ENCODE measurements at places on chromosomes 3 and 15. TPM values are rescaled to one million over a fixed set of nuclear protein-coding genes. Genes with fewer than 3 reads are reported as not detected.

The UBP1 gene
- 54.1 TPM for total RNA-seq

The DLL4 gene
- 213 TPM for total RNA-seq

DNA sequence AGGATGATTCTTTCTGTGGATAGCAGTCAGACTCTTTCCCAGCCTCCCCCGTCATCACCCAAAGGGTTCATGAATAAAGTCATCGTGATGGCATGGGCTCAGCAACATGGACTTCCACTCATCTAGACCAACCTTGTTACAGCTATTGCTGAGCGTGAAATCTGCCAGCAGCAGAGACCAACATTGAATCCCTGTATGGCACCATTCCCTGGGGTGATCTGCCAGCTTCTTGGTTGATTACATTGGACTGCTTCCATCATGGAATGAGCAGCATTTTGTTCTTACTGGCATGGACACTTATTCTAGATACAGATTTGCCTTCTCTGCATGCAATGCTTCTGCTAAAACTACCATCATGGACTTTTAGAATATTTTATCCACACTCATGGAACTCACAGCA is 195.6 kb upstream of the AZI2 start:
- no peak for DNase-seq

The SPG21 gene
- total RNA-seq = 97.1 TPM

DNA sequence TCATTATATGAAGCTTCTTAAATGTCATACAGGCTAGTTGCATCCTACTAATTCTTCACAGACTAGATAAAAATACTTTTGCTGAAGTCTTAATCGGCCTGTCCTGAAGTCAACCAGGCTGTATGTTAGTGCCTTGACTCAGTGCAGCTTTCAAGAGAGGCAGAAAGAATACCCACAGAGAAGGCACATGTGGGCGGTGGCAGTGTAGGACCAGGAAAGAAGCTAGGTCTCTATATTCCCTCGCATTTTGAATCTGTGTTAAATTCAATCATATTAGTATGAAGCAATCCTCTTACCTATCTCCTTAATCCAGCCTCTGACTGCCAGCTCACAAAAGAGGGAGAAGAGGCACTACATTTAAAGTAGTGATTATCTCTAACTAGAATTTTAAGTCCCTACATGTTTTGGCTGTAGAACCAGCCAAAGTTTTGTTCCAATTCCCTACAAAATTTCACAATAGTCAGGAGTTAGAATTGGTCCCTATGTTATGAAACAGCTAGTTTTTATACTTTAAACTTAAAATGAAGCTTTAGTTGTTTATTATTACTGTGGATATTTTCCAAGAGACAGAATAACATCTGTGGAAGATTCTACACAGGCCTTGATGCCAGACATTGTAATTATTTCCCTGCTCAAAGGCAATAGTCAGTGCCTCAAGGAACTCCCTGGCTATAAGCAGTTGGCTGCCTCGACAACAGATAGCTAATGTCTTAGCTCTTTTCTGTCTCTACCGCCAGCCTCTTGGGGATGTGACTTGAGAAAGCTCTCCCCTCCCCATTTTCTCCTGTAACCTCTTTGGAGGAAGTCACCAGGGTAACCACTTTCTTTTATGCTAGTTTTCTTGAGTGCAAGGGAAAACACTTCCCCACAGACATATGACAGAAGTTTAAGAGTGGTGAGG is 31.9 kb downstream of the CRTC3 start:
- DNase-seq = no peak

The NR2E3 gene
- total RNA-seq = 0.10 TPM

GRCh38 chr3:99505646-99506269 is 132.6 kb upstream of the COL8A1 start:
- DNase-seq = no peak

DNA sequence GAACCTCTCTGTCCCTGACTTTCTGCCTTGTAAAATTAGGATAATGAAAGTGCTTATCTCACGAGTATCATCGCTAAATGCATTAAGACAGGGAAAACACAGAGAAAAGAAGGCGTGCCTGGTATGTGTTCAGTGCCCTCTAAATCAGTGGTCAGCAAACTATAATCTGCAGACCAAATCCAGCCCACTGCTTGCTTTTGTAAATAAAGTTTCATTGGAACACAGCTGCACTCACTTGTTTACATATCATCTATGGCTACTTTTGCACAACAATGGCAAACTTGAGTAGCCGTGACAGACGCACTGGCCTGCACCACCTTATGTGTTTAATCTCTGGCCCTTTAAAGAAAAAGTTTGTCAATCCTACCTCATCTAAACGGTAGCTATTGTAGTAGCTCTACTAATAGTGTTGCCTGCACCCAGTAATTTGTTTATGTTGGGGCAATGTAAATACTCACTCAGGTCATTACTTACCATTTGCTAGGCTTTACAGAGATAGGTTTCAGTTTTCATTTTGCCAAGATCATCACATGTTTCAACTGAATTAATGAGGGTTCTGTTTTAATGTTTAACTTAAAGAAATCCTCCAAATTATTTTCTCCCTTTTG is 229.4 kb downstream of the FEZF2 start:
- no peak for DNase-seq

The LTF gene
- not detected for total RNA-seq

- DNase-seq = no peak
Measured at GRCh38 chr3:8606701-8607231, 37.8 kb downstream of the SSUH2 start.

DNA sequence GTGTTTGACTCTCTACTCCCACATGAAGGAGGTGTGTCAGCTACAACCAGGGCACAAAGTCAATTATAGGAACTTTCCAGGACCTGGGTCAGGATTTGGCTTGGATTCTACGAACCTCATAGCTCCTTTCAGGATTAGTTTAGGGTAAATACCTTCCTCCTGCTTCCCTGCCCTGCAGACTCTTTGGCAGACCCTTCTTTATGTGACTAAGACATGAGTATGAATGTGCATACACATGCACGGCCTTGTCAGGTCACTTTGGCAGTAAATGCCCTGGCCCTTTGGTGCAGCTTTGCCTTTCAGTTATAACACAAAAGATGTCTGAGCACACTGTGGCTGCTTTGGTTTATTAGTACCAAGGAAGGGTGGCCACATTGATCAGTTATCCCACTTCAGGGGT is 68.9 kb downstream of the GHSR start:
- DNase-seq = no peak

The PDZRN3 gene
- not detected for total RNA-seq

The OR5H1 gene
- total RNA-seq = not detected

The CD86 gene
- total RNA-seq = not detected

DNA sequence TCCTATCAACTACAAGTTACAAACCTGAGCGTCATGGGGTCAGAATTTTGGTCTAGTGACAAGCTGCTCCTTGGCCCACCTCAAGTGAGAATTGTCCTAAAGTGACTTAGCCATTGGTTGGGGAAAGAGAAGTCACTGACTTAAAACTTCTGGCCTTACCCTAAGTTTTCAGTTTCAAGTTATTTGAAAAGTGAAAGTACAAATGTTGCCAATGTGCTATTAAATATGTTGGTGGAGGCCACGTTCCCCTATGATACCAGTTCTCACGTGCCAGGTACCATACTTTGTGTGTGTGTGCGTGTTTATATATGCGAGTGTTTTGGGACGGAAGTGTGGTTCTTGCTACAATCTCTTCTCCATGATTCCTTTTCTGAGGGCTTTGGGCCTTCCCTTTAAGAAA is 22.6 kb upstream of the RASGRP1 start:
- DNase-seq = no peak

- DNase-seq = no peak
Measured at GRCh38 chr3:64267721-64268604, 42.7 kb upstream of the PRICKLE2 start.

GRCh38 chr3:136141291-136141785 is 54.8 kb downstream of the MSL2 start:
- no peak for DNase-seq

DNA sequence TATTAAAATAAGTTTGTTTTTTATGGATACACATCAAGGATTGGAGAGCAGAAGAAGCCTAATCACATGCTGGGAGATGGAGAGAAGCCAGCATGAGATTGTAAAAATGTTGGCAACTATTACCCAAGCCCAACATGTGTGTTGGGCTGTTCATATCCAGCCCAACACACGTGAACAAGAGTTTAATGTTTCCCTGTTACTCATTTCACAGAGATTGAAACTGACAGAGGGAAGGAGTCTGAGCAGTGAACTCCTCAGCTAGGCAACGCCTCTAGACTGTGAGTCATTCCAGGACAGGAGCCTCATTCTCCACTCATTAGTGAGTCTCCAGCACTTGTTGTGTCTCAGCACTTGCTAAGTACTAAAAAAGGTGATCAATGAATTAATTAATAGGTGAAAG is 43.2 kb upstream of the CMSS1 start:
- no peak for DNase-seq

The TERB2 gene
- not detected for total RNA-seq

GRCh38 chr3:72618739-72619138 is 229.5 kb downstream of the SHQ1 start:
- no peak for DNase-seq

- DNase-seq = no peak
Measured at GRCh38 chr3:58214484-58215316, 3.9 kb upstream of the DNASE1L3 start.

The NTRK3 gene
- 0.41 TPM for total RNA-seq

- DNase-seq = no peak
Measured at GRCh38 chr3:178109691-178110090, 426.5 kb upstream of the KCNMB2 start.

The RBPMS2 gene
- total RNA-seq = 2.5 TPM

DNA sequence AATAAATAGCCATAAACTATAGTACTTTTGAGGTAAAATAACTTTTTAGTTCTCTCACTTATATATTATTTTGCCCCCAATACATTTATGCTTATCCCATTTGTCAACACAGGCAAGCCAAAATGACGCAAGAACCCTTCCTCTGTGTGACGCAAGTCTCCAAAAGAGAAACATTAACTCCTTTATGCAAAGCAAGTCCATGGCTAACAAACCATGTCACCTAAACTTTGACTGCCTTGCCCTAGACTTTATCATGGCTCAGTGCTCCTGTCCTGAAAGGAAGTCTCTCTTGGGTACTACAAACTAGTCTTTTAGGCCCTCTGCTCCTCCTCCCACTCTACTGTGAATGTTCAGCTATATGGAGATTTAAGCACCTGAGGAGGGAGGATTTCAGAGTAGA is 230.5 kb downstream of the UNC13C start:
- DNase-seq = no peak

The NR1I2 gene
- not detected for total RNA-seq

- no peak for DNase-seq
Measured at GRCh38 chr3:16071206-16071605, 103.3 kb upstream of the GALNT15 start.

DNA sequence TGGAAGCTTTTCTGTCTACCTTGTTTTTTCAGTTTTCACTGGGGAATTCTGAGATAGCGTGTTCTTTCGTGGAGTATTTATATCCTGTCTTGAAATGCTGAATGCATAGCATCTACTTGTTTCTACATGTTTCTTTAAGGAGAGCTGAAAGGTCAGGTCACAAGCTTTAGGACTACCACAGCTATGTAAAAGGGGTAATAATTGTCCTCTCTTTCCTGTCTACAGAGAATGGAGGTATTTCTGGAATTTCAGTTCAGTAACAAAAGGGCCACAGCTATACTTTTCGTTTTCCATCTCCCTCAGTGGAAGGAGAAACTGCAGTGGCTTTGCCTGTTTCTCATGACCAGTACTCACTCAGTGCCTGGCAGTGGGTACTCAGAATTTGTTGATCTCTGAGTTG is 4.7 kb downstream of the INAFM2 start:
- no peak for DNase-seq

DNA sequence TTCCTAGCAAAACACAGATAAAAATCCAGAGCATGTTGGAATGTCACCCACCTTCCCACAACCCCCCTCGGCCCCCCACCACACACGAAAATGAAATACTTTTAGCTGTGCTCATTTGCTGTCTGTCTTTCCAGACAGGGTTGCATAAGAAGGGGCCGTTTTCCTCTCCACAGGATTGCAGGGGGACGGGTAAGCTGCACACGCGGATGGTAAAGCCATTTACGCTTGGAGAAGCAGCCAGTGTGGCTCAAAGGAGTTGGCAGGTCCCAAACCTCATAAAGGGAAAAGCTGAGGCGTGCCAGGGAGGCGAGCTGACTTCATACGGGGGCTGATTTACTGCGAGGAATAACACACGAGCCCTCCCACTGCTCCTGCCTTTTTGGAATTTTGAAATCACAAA is 47.4 kb upstream of the ITGA11 start:
- no peak for DNase-seq

GRCh38 chr15:90638963-90639362 is 78.2 kb upstream of the BLM start:
- no peak for DNase-seq

DNA sequence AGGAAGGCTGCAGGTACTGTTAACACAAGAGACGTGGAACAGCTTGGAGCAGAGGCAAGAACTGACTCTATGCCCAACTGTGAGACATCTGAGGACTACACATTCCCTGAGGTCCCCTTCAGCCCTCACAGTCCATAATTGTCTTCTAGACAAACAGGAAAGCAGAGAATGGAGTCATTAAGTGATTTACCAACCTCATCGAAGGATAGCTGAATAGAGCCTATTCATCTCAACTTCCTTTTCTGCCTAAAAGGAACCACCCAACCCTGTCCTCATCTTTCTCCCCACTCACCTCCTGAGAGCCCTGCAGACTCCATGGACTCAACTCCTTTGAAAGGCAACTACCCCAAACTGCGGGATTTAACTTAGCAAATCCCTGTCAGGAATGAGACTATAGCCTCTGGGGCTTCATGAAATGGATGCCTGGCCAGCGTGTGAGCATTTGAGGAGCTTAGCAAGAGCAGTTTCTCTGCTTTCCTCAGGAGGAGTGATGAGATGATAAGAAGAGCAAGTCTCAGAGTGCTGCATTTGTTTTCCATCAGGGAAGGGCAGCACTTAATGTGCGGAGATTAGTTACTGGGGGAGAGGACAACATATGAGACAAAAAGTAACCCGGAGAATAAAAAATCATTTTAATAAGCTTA is 61.5 kb upstream of the FILIP1L start:
- DNase-seq = no peak

DNA sequence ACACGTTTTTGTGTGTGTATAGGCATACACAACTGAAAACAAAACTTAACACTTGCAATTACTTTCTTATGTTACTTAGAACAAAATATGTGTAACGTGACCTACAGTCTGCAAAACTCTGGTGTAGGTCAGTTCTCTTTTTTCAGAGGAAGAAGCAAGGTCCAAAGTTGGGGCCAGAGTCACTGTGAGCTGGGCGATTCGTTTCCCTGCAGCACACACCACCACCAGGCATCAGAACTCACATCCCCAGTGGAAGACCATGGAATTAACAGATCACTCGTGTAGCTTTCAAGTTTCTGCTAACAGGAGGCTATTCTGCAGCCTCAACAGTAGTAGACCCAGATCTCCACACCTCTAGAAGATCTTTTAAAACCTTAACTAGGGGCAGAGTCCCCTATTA is 25.8 kb downstream of the ANP32A start:
- no peak for DNase-seq

GRCh38 chr15:75776065-75776423 is 63.4 kb upstream of the CSPG4 start:
- no peak for DNase-seq

- DNase-seq = no peak
Measured at GRCh38 chr3:11390411-11391131, 118.4 kb downstream of the ATG7 start.

All from glomerular endothelial cell (primary cell).